ENCODE measurements at places on chromosomes 6 and 20.

- no peak for DNase-seq
These were observed 17.1 kb downstream of the MYT1 start for GRCh38 chr20:64181391-64181790.

DNA sequence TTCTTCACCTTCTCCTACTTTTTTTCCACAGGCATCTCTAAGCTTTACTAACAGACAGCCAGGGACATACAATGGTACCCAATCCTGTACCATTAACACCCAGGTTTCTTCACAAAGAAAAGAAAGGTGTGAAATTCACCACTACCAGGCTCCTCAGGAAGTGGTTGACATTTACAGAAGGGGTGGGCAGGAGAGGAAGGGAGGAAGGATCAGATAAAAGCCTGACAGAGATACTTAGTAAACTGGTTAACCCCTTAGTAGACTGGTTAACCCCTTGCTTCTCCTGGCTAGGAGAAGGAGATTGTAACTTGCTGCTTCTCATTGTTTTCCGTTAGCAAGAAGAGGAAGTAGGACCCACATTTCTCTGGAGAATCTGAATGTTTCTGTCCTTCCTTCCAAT lies 7.2 kb downstream of the SAMD3 start:
- DNase-seq, result peak; percentile 38

DNA sequence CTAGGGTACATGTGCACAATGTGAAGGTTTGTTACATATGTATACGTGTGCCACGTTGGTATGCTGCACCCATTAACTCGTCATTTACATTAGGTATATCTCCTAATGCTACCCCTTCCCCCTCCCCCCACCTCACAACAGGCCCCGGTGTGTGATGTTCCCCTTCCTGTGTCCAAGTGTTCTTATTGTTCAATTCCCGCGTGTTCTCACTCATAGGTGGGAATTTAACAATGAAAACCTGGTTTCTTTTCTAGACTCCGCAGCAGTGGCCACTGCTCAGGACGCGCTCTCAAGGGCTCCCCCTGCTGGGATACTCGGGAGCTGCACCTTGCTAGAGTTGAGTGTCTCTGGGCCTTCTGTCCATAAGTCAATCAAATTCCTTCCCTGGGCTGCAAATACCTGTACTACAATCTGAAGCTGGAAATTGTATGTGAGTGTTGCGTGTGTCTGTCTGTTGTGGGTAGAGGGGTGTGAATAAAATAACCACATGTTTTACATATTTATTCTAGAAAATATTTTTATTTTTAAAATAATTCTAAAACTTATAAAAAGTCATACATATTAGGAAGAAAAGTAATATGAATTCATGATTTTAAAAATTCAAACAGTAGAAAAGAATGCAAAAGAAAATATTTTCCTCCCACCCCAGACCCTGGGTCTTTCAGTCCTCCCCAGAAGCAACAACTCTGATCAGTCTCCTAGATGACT lies 8.2 kb upstream of the CEP250 start:
- peak; percentile 94 for DNase-seq

DNA sequence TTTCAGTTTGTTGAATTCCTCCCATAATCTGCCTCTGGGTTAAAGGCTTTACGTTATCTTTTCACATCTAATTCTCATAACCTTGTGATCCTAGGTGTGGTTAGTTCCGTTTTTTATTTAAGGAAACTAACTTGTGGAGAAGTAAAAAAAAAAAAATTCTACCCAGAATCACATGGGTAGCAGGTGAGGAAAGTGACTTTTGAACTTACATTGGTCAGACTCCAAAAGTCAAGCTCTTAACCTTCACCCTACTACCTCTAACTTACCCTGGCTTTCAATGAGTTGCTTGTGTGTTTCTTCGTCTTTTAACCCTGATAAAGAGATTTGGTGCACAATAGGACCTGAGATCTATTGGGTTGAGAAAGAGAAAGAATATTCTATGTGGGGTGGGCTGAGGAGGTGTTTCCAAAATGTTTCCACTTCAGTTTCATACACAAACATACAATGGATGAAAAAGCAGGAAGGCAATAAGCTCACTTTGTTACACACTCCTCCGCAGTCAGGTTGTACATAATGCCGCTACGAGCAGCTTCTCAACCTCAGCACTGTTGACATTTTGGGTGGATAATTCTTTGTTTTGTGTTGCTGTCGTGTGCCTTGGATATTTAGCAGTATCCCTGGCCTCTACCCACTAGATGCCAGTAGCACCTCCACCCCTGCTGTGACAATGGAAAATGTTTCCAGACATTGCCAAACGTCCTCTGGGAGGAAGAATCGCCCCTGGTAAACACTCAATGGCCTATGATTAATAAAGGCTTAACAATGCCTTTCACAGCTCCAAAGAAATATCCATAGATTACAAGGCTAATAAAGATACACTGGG lies 193.0 kb upstream of the ZNF217 start:
- no peak for DNase-seq

DNA sequence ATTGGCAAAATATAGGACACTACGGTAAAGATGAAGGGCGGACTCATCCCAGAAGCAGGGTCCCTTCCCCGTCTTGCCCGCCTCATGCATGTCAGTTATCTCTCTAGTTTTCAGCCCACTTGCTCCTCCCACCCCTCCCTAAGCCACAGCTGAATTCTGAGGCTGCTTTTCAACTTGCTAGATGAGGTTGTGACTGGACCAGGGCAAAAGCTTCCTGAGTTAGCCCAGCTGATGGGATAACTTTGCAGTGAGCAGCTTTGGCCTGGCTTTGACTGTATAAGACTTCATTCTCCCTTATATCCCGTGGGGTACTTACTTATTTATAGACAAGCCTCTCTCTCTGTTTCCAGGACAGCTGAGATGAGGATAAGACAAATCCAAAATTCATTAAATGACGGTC lies 23.2 kb downstream of the GHRH start:
- DNase-seq, result no peak

GRCh38 chr6:53192682-53193188 lies 44.1 kb upstream of the GCM1 start:
- no peak for DNase-seq

- DNase-seq, result no peak
These were observed 24.9 kb downstream of the SLC35F1 start for GRCh38 chr6:117932001-117932400.

Measured in activated CD4-positive, alpha-beta memory T cell treated with anti-CD3 and anti-CD28 coated beads for 36 hours (primary cell).